ENCODE measurements at places on chromosomes 11 and 22.

GRCh38 chr11:13728076-13728475, 59.6 kb downstream of the FAR1 start:
- DNase-seq, result no peak

GRCh38 chr11:109695696-109696095, 273.7 kb downstream of the C11orf87 start:
- no peak for DNase-seq

- peak; percentile 33 for DNase-seq
Measured at GRCh38 chr11:27025957-27026733, 14.5 kb upstream of the BBOX1 start.

- no peak for DNase-seq
Measured at GRCh38 chr11:70325824-70326223, 55.3 kb downstream of the PPFIA1 start.

DNA sequence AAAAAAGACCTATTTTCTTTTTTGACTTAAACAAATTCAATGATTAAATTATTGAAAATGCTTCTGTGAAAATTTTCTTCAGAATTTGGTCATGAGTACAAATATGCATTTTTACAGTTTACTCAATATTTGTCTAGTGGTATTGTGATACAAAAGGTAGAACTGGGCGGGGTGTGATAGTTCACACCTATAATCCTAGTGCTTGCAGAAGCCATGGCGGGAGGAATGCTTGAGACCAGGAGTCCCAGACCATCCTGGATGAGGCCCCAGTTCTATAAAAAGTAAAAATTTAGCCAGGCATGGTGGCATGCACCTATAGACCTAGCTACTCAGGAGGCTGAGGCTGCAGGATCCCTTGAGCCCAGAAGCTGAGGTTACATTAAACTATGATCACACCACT, 90.6 kb downstream of the ARHGAP42 start:
- DNase-seq, result no peak

GRCh38 chr11:126638648-126639047, 283.2 kb downstream of the ST3GAL4 start:
- DNase-seq, result no peak

Data from right hindlimb (tissue), 1 donor.